ENCODE measurements at places on chromosomes 5 and 9.

- DNase-seq: no peak
Observed at GRCh38 chr9:89841456-89841855, 236.6 kb downstream of the GADD45G start.

DNA sequence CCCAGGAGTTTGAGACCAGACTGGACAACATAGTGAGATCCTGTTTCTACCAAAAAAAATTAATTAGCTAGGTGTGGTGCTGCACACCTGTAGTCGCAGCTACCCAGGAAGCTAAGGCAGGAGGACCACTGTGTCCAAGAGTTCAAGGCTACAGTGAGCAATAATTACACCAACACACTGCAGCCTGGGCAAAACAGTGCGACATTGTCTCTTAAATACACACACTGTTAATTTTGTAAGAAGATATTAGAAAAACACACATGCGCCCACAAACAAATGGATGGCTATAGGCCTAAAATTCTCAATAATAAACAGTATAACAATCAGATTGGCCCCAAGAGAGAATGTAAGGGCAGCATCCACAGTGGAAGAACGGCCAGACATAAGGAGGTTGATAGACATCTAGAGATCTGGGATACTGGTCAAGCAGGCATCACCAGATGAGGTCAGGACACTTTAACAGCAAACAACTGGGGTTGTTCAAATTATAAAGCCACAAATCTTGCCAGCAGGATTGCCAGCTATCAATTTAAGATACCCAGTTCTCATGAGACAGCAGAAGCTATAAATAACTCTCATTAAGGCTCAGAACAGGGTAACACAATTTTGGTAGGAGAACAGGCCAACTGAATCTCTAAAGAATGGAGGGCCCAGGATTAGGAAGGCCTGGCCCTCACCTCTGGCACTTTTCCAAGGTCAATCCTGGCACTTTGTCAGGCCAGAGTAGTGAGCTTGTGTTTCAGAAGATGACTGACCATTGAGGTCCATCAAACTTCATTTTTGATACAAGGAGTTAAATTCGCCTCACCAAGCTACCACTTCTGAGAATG is 29.5 kb downstream of the GOLPH3 start:
- DNase-seq: no peak

GRCh38 chr9:14438232-14439021 is 124.5 kb upstream of the NFIB start:
- DNase-seq: no peak

- DNase-seq: no peak
Observed at GRCh38 chr5:172088801-172089200, 82.4 kb upstream of the FBXW11 start.

GRCh38 chr5:169777159-169777558 is 140.1 kb downstream of the DOCK2 start:
- no peak for DNase-seq

DNA sequence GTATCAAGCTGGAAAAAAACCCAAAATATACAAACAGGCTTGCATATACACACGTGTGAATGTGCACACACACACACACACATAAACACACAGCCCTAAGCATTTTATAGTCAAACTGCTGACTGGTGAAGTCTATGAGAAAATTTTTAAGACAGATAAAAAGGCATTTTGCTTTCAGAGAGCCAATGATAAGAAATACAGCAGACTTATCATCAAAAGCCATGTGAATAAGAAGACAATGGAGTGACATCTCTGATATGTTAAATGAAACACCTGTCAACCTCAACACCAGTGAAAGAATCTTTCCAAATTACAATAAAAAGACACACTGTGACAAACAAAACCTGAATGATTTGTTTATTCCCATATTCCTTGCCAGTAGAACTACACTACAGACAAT is 233.3 kb downstream of the CDH9 start:
- DNase-seq: no peak

GRCh38 chr9:68678430-68678829 is 26.6 kb upstream of the PIP5K1B start:
- no peak for DNase-seq

DNA sequence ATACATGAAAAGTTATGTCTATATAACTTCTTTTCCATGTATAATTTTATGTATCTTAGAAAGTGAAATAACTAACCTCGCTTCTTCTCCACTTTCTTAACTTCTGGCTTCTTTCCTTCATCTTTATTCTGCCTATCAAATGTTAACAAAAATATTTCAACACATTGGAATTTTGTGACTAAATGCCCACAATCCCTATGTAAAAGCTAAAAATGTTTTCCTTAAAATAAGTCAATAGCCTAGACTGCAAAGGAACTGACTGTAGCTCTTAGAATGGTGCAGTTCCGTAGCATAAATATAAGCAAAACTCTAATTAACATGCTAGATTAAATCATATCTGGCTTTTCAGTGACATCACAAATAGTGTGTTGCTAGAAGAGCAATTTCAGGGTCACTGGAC is 40.9 kb downstream of the PSIP1 start:
- no peak for DNase-seq

DNA sequence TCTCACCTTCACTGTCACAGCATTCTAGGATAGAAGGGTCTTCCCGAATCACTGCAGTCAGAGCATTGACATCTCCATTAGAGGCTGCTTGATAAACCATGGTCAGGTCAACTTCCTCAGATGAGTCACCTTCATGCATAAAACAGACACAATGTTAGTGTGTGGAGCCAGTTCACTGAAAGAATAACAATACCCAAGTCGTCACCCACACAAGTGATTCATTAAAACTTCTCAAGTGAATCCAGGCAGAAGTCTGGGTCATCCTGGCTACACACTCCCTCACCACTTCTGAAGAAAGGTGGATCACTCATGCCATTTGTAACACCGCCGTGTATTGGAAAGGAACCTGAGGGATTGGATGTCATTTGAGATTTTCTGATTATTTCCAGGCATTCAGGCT is 49.6 kb downstream of the ANKRD55 start:
- no peak for DNase-seq

DNA sequence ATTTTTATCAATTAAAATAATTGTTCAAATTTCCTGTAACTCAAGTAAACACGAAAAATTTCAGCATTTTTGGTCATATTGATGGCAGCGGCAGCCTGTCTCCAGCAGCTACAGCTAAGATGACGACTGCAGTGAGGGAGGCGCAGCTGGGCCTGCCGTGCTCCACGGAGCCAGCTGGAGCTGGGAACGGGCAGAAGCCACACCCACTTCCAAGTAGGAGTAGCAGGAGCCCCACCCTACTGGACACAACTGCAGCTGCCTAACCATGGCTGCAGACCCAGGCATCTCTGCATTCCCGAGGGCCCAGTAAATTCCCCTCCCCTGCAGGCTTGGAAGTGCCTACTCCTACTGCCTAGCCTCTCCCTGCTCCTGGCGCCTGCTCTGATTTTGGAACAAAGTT is 2031.7 kb downstream of the EFNA5 start:
- no peak for DNase-seq

DNA sequence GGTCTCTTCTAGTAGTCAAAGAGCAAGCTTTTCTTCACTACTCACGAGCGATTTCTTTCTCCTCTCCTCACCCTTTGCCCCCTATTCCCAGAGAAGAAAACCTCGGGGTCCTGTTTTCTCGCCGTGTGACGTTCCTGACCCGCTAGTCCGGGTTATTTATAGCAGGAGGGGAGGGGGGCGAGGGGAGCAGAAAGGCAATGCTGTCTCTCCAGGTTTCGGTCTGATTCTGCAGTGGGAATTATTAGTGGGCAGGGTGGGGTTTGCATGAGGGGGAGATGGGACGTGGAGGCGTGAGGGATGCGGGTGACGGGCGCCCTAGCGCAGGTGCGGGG is 847 bp upstream of the GABRB2 start:
- DNase-seq: no peak

All from stimulated activated CD8-positive, alpha-beta memory T cell treated with anti-CD3 and anti-CD28 coated beads, Interleukin-2, amount 100 ng/mL, for 1 hour (primary cell).